LHCN-M2 (cell line): ENCODE measurements at places on chromosomes 12 and 14. TPM values are rescaled to one million over a fixed set of nuclear protein-coding genes. Genes with fewer than 3 reads are reported as not detected.
A peak's percentile ranks its signal among the peaks of the same experiment; 100 is the strongest.

Gene OTX2
- not detected in 2 replicates for total RNA-seq

Gene NANOG
- not detected in 2 replicates for total RNA-seq

Gene ACVRL1
- 1.5 and 2.6 TPM in 2 replicates for total RNA-seq

- DNase-seq = peak; percentile 42
Observed at GRCh38 chr14:32470161-32470715, 141.1 kb downstream of the AKAP6 start.

Gene TBPL2
- not detected in 2 replicates for total RNA-seq

- DNase-seq = peak; percentile 84
Observed at GRCh38 chr14:96086032-96086431, 46.9 kb downstream of the C14orf132 start.

GRCh38 chr12:108822497-108823205 lies 34.7 kb downstream of the SSH1 start:
- DNase-seq = no peak

DNA sequence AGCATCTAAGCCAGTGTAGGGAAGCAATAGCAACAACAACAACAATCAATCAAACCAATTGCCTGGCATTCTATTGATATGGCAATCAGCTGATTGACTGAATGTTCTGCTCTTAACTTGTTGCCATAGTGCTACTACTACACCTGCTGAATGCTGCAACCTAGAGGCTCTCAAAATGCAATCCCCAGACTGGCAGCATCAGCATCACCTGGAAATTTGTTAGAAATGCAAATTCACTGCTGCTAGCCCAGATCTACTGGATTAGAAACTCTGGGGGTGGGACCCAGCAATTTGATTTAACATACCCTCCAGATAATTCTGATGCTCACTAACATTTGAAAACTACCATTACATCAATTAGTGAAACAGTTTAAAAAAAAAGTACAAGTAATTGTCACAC lies 363.6 kb downstream of the SNAPC1 start:
- no peak for DNase-seq

- peak; percentile 41 for DNase-seq
Observed at GRCh38 chr14:33938131-33938949, 12.5 kb downstream of the EGLN3 start.

Gene KIF26A
- total RNA-seq = under 0.01 TPM in 1 of 2 replicates, not detected in the other

- DNase-seq = no peak
Observed at GRCh38 chr12:94775710-94776109, 125.4 kb upstream of the TMCC3 start.

DNA sequence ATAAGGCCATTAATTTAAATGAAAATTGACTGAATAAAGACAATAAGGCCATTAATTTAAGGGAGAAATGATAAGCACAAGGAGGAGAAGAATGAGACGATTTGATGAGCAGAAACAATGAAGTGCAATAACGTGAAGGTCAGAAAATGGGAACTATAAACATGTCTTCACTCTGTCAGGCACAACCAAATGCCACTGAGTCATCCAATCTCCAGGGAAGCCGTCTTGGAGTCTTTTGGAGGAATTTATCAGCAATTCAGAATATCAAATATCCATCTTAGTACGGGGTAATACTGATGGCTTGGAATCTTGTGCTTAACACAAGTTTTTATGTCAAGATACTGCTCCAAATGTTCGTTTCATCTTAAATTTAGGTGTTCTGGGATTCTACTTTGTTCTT lies 159.9 kb downstream of the CAPZA3 start:
- peak; percentile 44 for DNase-seq

Gene TAS2R7
- total RNA-seq = 0.32 TPM in 1 of 2 replicates, not detected in the other

- no peak for DNase-seq
Observed at GRCh38 chr12:3902921-3903320, 29.7 kb upstream of the PARP11 start.

Gene ERP27
- total RNA-seq = not detected in 2 replicates
